Aortic smooth muscle cell (primary cell): ENCODE measurements at places on chromosomes 3 and 15. TPM values are rescaled to one million over a fixed set of nuclear protein-coding genes. Genes with fewer than 3 reads are reported as not detected.

The P2RY13 gene
- total RNA-seq: not detected in 2 replicates

The SLC25A36 gene
- 47.4 and 51.9 TPM in 2 replicates for total RNA-seq

The FBXO40 gene
- total RNA-seq: not detected in 2 replicates

The SAMD7 gene
- total RNA-seq: not detected in 2 replicates
